Peyer's patch (tissue), 4 donors: ENCODE measurements at places on chromosomes 1 and 21. TPM values are rescaled to one million over a fixed set of nuclear protein-coding genes. Genes with fewer than 3 reads are reported as not detected.

The CBR3 gene
- total RNA-seq: 2.7 TPM

The ZBTB40 gene
- 38.0 TPM for total RNA-seq

DNA sequence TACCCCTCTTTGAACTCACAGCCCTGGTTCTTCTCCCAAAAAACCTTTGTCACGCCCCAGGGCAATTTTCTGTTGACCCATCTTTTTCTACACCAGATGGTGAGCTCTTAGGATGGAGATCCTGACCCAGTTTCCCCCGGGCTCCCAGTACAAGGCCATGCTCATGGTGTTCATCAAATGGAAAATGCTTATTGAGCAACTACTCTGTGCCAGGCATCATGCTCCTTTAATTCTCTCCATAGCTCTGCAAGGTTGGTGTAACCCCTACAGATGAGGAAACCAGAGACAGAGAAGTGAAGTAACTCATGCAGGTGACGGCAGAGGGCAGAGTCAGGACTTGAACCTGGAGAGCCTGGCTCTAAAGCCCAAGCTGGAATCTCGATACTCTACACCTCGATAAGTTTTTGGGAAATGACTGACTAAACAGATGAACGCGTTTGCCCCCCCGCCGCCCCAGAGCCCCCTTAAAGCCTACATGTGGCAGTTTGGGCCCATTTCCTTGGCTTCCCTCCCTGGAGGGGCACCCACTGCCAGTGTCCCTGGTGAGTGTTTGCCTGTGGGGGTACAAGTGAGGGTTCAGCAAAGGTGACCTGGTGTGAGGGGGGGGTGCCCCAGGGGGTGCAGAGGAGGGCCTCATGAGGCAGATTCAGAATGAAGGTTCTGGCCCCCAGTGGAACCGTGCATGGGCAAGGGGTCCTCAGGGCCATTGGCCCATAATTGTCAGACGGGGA is 30.2 kb upstream of the RUNX3 start:
- H3K4me1 ChIP-seq: no peaks in the 10 kb centered on the region
- H3K36me3 ChIP-seq: no peaks in the 10 kb centered on the region
- no peaks in the 10 kb centered on the region for H3K27me3 ChIP-seq
- no peak overlapping the region for H3K27ac ChIP-seq

DNA sequence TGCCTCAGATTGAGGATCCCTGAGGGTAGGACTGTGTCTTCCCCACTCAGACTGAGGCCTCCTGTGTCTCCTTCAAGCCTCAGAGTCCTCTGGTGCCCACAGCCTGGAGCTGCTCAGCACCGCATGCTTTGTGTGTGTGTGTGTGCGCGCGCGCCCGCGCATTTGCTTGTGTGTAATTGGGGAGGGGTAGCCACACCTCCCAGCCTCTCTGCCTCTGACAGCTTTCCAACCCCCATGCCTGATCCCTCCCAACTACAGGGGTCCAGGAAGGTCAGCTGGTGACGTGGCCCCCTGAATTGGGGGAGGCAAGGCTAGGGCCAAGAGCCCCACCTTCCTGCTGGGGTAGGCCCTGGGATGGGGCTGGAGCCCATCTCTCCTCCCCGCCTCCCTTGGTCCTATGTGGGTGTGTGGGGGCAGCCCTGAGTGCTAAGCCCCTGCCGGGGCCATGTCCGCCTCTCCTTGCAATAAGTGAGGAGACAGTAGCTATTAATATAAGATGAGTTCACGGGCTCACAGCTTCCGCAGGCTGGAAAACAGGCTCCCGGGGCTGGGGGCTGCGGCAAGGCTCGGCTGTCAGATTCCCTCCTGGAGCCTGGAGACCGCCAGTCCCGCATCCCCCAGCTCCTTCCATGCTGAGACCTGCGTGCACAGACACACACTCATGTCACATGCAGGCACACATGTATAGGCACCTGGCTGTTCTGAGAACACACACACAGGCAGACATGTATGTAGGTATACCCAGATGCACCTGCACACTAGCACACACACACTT is 7.0 kb downstream of the GPR3 start:
- no peaks in the 10 kb centered on the region for H3K36me3 ChIP-seq
- H3K4me3 ChIP-seq: no peak overlapping the region
- H3K4me1 ChIP-seq: peaks cover 3% of the 10 kb centered on the region
- H3K27ac ChIP-seq: no peak overlapping the region

DNA sequence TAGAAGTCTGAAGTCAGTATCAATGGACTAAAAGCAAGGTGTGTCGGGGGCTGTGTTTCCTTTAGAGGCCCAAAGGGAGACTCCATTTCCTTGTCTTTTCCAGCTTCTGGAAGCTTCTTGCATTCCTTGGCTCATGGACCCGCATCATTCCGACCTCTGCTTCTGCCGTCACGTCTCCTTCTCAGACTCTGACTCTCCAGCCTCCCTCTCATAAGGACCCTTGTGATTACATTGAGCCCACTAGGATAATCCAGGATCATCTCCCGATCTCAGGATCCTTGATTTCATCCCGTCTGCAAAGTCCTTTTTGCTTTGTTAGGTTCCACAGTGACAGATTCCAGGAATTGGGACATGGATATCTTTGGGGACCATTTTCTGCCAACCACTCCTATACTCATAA is 265.8 kb upstream of the CSF3R start:
- no peak overlapping the region for H3K27ac ChIP-seq
- DNase-seq: peak; percentile 4
- H3K4me1 ChIP-seq: no peaks in the 10 kb centered on the region
- no peaks in the 10 kb centered on the region for H3K27me3 ChIP-seq
- no peaks in the 10 kb centered on the region for H3K36me3 ChIP-seq
- no peak overlapping the region for H3K4me3 ChIP-seq

DNA sequence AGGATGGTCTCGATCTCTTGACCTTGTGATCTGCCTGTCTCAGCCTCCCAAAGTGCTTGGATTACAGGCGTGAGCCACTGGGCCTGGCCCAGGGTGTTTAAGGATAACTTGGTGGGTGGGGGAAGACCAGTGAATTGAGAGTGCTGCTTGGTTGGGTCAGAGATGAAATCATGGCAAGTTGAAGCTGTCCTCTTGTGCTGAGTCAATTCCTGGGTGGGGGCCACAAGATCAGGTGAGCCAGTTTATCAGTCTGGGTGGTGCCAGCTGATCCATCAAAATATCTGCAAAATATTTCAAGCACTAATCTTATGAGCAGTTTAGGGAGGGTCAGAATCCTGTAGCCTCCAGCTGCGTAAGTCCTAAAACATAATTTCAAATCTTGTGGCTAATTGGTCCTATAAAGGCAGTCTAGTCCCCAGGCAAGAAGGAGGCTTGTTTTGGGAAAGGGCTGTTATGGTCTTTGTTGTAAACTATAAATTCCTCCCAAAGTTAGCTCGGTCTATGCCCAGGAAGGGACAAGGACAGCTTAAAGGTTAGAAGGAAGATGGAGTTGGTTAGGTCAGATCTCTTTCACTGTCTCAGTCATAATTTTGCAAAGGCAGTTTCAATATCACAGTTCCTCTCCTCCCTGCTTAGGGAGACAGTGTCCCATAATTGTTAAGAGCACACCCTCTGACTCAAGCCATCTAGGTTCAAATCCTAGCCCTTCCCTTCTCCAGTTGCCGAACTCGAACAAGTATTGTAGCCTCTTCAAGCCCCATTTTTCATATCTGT is 66.8 kb upstream of the BACH1 start:
- no peak overlapping the region for H3K27ac ChIP-seq
- no peaks in the 10 kb centered on the region for H3K4me1 ChIP-seq
- no peaks in the 10 kb centered on the region for H3K36me3 ChIP-seq
- H3K4me3 ChIP-seq: no peak overlapping the region
- no peak for DNase-seq

DNA sequence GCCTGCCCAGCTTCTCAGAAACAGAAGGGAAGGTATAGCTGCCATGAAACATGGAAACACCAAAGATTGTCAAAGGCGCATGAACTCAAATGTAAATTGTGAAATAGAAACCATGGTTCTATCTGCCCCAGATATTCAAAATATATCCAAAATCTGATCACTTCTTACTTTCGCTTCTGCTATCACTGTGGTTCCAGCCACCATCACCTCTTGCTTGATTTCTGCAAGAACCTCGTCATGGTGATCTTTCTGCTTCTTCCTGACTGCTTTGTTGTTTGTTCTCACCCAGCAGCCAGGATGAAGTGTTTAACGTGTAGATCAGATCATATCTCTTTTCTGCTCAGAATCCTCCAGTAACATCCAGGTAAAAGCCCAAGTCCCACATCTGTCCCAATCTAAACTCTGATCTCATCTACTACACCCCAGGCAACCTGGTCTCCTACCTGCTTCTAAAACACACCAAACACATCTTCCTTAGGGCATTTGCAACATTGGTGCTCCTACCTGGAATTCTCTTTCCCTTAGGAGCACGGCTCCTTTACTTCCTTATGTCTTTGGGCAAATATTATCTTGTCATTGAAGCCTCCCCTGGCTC is 10.5 kb upstream of the LMO4 start:
- no peaks in the 10 kb centered on the region for H3K36me3 ChIP-seq
- no peak overlapping the region for H3K27ac ChIP-seq
- H3K27me3 ChIP-seq: no peaks in the 10 kb centered on the region
- H3K4me3 ChIP-seq: no peak overlapping the region
- no peak for DNase-seq

DNA sequence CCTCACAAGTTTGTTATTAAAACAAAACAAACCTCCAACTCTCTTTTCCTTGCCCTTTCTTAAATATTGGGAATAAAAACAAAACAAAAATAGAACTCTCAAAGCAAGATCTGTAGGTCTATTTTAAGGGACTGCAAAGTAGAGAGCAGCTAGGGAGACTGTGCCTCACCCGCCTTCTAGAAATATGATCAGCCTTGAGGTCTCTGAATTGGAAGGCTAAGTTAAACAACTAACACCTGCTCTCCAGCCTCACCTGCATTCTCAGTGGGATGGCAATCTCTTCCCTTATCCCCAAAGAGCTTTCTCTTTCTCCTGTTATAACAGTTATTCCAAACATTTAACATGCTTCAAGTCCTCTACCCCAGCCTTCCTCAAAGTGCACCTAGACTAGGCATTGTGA is 75.5 kb upstream of the TNR start:
- no peaks in the 10 kb centered on the region for H3K27me3 ChIP-seq
- H3K4me3 ChIP-seq: no peak overlapping the region
- H3K36me3 ChIP-seq: no peaks in the 10 kb centered on the region
- DNase-seq: no peak
